ENCODE measurements at places on chromosomes 4 and X.
A peak's percentile ranks its signal among the peaks of the same experiment; 100 is the strongest.

DNA sequence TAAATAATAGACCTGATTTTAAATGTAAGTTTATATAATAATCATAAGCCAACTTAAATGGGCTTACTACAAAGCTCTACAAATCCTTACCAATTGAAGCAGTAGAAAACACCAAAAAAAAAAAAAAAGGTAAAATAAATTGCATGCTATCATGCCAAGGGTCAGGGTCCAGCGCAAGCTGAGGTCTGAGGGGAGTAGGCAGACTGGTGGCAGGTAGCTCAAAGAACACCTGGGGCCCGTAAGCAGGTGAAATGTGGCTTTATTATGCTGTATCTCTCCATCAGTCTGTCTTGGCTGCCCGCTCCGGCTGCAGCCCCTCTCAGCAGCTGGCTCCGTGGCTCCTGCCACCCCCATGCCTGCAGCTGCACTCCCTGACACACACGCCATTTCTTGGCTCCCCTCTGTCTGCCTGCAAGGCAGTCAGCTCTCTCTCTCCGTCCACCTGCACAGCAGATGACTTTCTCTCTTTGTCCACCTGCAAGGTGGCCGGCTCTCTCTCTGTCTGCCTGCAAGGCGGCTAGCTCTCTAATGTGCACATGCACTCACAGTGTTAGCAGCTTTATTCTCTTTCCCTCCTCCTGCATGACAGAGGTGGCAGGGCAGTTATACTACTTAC is 209.4 kb upstream of the UGT8 start:
- DNase-seq, result no peak

GRCh38 chrX:13938051-13938828 is 91.5 kb downstream of the GEMIN8 start:
- peak; percentile 10 for DNase-seq

- DNase-seq, result no peak
Observed at GRCh38 chr4:80058740-80059139, 14.3 kb downstream of the ANTXR2 start.

DNA sequence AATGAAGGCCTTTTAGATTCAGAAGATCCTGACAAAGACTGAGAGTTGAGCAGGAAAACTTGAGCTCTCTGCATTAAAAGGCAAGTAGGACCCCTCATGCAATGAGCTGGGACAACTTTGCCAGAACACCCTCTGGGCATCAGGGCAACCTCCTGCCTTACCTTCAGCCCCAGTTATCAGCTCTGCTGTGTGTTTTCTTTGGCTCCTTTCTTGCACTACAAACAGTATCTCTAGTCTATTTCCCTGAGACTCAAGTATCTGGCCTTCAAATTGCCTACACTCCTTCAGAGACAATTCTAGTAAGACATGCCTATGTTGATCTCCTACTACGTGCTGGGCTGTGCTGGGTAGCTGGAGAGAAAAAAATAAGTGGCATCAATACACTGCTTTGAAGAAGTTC is 192.2 kb downstream of the MID1IP1 start:
- DNase-seq, result no peak

- no peak for DNase-seq
Observed at GRCh38 chr4:8537041-8537461, 43.1 kb upstream of the GPR78 start.

All from activated naive CD4-positive, alpha-beta T cell treated with anti-CD3 and anti-CD28 coated beads, Interleukin-2, amount 50 U/mL, for 16 hours (primary cell).